Stimulated activated CD4-positive, alpha-beta T cell treated with anti-CD3 and anti-CD28 coated beads, TNF-alpha, amount 100 ng/mL, for 48 hours (primary cell): ENCODE measurements at places on chromosomes 1 and 21.

DNA sequence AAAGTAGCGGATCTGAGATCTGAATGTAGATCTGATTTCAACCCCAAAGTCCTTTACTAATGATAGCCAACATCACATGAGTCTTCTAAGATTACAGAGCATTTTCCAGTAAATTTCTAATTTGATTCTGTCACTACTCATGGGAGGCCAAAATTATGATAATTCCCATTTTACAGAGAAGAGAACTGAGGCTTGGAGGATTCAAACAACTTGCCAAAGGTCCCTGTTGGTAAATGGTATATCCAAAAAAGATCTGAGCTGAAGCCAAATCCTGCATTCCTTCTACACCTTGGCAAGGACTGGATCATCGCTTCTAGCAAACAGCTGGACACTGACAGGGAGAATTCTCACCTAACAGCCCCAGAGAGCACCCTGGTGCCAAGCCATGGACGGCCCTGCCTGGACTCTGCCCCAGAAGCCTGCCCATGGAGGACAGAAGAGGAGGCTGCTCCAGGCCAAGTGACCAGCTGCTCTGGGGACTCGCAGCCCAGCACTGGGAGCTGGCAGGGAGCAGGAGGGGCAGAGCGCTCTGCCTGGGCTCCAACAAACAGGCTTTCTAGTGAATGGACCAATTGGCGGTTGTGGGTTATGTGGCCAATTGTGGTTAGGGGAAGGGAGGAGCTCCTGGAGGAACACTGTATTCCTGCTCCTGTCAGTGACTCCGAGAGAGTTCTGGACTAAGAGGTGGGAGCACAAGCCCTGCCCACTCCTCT, 6.4 kb upstream of the CSF1 start:
- no peak for DNase-seq

DNA sequence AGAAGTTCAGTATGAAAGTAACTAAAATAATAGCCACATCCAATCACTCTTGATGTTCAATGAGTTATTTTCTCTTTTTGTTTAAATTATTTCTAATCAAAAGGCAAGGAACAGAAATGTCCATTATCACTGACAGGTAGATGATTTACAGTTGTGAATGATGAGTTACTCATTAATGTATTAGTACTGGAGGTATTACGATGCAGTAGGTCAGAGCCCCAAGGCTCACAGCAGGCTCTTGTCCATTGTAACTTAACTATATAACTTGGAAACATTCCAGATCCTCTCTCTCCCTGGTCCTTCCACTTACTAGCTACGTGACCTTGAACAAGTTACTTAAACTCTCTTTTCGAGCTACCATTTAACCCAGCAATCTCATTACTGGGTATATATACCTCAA, 39.5 kb downstream of the CRB1 start:
- DNase-seq = no peak

- no peak for DNase-seq
Measured at GRCh38 chr21:34952701-34953100, 96.4 kb downstream of the RUNX1 start.

DNA sequence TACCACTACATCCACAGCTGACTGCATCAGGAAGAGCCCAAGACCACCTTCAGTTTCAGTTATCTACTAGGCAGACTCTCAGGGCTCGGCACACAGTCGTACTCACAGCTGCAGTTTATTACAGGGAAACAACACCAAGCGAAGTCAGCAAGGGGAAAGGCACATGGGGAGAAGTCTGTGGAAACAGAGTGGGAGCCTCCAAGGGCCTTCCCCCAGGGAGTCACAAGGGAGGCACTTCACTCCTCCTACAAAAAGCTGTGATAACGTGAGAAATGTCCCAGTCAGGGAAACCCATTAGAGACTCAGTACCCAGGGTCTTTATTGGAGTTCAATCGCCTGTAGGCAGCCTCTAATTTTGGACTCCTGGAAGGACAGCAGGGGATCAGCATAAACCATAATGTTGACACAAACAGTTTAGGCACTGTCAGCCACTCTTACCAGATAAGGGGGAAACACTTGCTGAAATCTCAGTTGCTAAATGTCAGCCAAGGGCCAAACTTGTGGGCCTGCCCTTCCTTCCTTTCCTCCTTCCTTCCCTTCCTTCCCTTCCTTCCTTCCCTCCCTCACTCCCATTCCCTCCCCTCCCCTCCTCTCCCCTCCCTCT, 444.0 kb downstream of the SMYD3 start:
- DNase-seq = no peak

- DNase-seq = no peak
Measured at GRCh38 chr1:228353601-228354371, 52.8 kb downstream of the TRIM11 start.

DNA sequence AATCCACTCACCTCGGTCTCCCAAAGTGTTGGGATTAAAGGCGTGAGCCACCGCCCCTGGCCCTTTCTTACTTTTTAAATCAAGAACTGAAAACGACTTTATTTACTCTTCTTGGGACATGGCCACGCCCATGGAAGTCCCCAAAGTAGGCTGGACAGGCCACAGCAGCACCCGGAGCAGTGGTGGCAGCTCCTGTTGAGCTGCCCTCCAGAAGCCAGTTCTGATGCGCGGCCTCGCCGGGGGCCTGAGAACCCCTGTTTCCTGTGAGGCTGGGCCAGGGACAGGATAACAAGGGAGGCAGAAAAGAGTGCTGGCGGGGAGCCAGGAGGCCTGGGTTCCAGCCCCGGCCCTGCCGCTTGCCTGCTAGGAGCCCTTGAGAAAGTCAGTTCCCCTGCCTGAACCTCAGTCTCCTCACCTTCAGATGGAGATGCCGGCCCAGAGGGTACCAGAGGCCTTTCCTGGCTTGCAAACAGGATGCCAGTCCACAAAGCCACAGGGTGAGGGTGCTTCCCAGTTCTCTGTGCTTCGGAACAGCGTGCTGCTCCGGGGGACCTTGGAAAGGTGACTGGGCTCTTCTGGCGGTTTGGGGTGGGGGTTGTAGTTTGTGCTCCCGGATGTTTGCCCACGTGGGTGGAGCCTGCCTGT, 59.4 kb downstream of the RUNX3 start:
- DNase-seq = no peak

GRCh38 chr1:6071219-6071618, 25.5 kb downstream of the KCNAB2 start:
- no peak for DNase-seq

GRCh38 chr1:172952516-172952915, 98.2 kb downstream of the TNFSF18 start:
- no peak for DNase-seq

- DNase-seq = no peak
Measured at GRCh38 chr1:921011-921837, 2.5 kb upstream of the SAMD11 start.

DNA sequence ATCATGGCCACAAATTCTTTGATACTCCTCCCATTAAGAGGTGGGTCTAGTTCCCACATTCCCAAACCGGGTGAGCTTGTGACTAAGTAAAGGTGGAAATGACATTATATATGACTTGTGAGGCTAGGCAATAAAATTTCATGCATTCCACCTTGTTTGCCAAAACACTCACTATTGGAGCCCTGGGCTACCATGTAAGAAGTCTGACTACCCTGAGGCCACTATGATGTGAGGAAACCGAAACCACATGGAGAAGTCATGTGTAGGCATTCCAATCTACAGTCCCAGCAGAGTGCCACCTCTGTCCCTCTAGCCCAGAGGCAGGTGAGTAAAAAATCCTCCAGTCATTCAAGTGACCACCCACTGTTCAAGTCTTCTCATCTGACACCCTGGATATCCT, 17.9 kb upstream of the SMG7 start:
- no peak for DNase-seq

GRCh38 chr21:41903559-41904351, 24.6 kb upstream of the PRDM15 start:
- DNase-seq = no peak

- no peak for DNase-seq
Measured at GRCh38 chr1:205348554-205349487, 7.9 kb downstream of the KLHDC8A start.

DNA sequence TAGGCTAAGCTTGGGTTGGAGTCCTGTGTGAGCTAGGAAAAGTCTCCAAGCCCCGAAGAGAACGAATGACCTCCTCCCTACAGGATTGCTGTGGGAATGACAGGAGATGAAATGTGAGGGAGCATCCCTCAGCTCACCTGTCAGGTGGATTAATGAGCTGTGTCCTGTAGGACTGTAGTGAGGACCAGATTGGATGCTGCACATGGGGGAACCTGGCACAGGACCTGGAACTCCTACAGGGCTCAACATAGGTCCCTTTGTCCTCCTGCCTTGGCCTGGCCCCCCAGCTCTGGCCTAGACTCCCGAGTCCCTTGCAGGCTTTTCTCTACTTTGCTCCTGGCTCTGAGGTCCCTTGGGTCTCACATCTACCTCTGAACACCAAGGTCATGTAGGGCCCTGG, 155.7 kb downstream of the PTPRU start:
- DNase-seq = no peak

GRCh38 chr1:41812453-41812852, 106.3 kb downstream of the HIVEP3 start:
- no peak for DNase-seq

GRCh38 chr21:42388740-42389448, 7.0 kb downstream of the TMPRSS3 start:
- no peak for DNase-seq

DNA sequence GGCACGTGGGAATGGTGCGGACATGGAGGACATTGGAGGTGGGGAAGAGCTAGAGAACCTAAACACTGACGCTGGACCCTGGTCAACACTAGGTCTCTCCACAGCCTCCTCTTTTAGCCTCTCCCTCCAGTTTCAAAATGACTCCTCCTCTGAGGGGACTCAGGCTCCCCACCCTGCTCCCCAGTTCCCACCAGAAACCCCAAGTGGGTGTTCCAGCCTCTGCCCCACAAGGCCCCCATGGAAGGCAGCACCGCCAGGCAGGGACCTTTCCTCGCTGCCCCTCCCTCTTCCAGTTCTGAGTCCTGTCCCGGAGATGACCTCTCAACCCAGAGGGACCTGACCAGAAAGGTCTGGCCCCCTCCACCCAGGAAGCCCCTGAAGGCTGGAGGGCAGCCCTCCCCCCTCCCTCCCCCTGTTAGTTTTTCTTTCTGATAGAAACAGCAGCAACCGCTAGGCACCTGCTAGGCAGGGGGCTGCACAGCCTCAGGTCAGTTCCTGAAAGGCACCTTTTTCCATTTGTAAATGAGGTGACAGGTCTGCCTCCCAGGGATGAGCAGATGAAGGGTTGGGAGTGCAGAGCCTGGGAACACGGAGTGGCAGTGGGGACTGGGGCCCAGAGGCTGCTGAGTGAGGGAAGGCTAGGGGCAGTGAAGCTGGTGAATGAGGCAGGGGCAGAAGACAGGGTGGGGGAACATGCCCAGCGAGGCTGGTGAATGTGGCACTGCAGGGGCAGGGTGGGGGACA, 9.3 kb upstream of the ITGB2 start:
- DNase-seq = no peak

- peak; percentile 52 for DNase-seq
Measured at GRCh38 chr1:26317612-26318337, at the start of gene CD52. Gene CD52, plus strand, starts transcription at chr1:26317958. Its CDS starts 60 bp downstream, at chr1:26318018.

DNA sequence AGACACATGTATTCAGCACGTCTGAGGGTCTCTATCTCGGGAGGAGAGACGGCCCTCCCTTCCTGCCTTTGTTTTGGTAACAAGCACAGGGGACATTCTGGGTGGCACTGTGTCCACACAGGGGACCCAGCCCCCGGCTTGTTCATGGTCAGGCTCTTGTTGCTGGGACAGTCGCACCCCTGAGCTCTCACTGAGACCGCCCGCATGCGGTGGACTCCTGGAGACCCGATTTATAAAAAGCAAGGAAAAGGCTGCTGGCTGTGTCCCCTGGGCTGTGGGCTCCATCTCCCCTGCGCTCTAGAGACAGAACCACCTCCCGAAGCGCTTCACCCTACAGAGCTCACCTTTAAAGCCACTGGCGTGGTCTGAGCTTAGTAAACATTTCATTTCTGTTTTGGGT, 103.4 kb downstream of the WDR4 start:
- DNase-seq = no peak

DNA sequence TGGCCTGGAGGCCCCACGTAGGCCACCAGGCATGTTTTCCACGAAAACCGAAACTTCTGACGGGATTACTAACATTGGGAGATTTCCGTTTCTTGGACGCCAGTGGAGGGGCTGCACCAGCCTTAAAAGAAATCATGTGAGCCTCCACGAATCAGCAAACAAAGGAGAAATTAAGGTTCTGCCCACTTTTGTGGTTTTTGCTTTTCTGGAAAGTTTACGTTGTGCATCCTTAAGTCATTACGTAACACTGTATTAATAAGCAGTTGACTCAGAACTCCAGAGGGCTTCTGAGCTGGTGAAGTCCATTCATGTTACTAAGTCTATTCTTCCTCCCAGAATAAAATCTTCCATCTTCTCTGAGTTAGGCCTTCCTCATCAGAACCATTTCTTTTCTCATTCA, 168.5 kb downstream of the PSMG1 start:
- DNase-seq = no peak

DNA sequence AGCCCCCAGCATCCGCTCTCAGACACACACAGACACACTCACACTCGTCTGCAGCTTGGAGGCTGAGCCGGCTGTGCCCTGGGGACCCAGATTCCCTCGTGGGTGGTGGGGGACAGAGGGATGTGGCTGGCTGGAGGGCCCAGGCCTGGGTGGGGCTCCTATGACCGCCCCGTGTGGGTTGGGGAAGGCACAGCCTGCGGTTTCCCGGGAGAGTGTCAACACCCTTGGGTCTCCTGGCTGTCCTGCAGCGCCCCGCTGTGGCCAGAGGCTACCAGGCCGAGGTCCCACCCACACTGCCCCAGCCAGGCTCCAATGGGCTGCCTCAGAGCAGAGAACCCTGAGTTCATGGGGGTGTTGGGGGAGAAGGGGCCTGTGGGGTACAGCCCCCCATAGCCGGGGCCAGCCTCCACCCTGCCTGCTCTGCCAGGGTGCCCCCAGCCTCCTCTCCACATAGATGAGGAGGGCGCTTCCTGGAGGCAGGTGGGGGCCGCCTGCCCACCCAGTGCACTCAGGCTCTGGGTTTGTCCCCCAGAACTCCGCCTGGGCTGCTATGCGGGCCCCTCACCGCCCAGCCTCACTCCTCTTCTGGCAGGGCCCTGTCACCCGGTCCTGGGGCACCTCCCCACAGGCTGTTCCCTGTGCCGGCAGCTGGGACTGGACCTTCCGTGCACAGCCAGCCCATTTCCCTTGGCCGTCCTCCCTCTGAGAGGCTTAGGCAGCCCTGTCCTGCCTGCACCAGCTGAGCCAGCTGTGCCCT, at the start of gene TTC34:
TSS of gene TTC34 (minus strand) at position 159 of the 757 bp plus-strand sequence. CDS start 866 bp downstream, outside the sequence.
- peak; percentile 30 for DNase-seq

GRCh38 chr1:201406831-201407406, 7.8 kb upstream of the LAD1 start:
- DNase-seq = no peak

GRCh38 chr1:18109058-18109755, 1.6 kb downstream of the IGSF21 start:
- no peak for DNase-seq

DNA sequence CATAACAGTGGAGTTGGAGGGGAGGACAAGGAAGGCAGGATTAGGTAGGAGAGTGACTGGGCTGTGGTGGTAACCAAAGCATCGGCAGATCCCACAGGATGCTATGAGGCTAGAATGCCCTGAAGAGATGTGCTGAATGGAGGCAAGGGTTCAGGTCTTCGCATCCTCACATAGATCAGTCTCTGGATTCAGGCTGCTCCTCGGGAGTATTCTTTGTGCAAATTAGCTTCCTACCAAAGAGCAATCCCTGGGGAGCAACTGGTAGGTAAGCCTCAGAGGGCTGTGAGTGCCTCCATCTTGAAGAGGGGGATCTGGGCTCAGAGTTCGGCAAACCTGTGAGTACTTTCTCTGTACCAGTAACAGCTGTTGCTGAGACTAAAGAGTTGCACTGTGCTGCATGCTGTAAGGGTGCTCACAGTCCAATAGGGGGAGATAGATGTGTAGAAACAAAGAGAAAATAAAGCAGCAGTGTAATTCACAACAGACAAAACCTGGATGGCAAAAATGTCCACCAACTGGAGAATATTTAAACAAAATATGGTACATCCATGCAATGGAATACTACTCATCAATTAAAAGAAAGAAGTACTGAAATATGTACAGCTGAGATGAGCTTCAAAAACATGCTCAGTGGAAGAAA, 322.4 kb upstream of the DEPDC1 start:
- DNase-seq = no peak
